H7 (cell line): ENCODE measurements at places on chromosomes 12 and 14.

DNA sequence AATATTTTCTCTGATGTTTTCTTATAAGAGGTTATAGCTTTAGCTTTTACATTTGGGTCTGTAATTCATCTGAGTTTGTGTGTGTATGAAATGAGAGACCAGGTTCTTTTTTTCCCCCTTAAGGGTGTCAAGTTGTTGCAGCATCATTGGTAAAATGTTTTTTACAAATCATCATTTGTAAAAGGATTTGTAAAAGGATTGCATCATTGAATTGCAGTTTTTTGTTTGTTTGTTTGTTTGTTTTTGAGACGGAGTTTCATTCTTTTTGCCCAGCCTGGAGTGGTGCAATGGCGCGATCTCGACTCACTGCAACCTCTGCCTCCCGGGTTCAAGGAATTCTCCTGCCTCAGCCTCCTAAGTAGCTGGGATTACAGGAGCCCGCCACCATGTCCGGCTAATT is 31.1 kb downstream of the MAPKAPK5 start:
- no peak for DNase-seq

DNA sequence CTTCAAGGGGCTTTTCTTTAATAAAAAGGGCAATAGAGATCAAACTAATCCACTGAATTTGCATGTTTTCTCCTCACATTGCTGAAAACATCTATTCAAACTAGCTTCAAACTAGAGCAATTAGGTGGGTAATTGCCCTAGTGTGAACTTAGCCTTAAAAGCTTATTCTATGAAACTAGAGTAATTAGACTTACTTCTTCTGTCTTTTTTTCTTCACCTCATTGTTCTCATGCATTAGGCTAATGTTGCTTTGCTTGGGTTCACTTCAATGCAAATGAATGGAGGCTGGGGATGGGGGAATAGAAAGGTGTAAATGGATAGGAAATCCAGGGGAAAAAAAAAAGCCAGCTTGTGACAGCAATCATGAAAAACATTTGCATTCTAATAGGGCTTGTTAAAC is 414.8 kb upstream of the LMO3 start:
- DNase-seq: peak; percentile 44

DNA sequence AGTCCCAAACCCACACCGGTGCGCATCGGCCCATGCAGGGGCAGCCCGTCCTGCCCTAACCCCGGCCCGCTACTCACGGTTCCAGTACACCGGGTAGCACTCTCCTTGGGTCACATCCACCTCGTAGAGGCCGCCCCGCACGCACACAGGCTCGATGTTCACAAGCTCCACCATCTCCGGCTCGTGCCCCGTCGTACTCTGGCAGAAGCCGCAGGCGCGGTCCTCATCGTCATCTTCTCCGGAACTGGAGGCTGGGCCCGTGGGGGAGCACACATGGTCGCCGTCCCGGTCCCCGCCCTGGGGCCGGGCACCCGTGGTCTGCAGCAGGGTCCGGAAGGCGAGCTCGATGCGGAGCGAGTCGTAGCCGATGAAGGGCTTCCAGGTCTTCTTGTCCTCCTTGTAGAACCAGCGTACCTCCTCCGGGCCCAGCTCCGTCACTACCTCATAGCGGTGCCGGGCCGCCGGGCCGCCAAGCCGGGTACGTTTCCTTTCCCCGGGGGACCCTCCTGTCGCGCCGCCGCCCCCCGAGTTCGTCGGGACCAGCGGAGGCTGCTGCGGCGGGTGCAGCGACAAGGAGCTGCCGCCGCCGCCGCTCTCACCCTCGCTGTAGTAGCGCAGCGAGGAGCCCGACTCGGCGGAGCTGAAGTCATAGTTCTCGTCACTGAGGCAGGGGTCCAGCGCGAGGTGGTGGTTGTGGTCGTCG is 788 bp downstream of the DDHD1 start:
- peak; percentile 74 for DNase-seq

GRCh38 chr14:37569729-37570128 is 25.3 kb downstream of the FOXA1 start:
- no peak for DNase-seq

GRCh38 chr12:52942901-52943181 is 6.1 kb upstream of the KRT18 start:
- peak; percentile 1 for DNase-seq

DNA sequence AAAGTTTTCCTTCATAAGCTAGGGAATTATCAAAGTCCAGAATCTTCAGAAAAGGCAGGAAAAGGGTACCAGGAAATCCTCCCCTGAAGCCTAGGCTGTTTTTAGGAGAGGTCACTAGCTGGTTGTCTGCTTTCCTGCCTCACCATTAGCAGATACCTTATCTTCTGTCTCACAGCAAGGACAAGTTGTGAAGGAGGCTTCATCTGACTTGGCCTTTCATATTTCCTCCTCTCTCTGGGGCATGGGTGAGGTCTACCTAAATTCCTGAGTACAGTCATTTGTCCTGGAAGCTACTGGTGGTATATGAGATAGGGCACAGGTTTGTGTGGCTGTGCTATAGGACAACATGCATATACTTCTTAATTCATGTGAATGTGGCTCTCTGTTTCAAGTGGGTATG is 2.3 kb downstream of the FOXJ2 start:
- DNase-seq: no peak
